ENCODE measurements at places on chromosomes 12 and 14.

DNA sequence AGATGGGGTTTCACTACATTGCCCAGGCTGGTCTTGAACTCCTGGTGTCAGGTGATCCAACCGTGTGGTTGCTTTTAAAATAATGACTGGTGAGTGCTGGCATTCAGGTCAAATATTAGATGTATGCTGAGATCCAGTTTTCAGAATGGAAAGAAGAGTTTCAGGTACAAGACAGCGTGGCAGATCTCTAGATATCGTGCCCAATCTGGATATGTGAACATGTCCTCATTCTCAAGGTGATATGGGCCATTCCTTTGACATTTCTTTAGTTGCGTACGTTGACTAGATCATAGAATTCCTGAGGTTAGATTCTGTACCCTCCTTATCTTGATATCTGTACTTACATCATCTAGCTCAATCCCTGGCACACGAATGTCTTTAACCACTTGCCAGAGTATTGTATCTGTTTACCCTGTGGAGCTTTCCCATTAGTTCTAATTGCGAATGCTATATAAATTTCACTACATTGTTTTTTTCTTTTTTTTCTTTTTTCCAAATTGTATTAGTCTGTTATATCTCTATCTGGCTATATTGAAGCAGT lies 80.2 kb downstream of the ANO6 start:
- DNase-seq: peak; percentile 39

DNA sequence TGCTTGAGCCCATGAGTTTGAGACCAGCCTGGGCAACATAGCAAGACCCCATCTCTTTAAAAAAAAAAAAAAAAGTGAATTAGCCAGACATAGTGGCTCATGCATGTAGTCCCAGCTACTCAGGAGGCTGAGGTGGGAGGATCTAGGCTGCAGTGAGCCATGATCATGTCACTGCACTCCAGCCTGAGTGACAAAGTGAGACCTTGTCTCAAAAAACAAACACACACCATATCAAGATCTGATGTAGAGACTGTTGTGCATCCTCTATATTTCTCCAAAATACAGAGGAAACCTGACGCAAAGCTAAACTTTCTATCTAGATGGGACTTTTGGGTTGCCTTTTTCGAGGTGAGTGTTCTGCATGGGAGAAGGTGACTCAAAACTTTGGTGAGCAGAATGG lies 77.4 kb upstream of the SLC8A3 start:
- no peak for DNase-seq

DNA sequence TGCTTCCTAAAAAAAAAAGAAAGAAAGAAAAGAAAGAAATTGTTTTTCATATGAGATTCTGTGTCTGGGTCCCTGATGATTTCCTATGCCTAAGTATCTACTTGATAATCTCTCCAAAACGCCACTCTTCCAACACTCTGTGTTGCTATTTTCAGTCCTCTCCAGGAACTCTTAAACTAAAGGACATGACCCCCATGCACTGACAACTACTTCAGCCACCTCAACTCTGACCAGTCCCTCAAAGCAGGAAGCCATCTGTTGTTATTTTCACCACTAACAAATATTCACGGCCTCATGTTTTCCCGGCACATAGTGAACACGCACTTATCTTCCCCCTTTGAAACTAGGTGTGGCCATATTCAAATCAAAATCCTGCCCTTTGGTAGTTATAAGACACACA lies 259.3 kb downstream of the PPFIA2 start:
- no peak for DNase-seq

DNA sequence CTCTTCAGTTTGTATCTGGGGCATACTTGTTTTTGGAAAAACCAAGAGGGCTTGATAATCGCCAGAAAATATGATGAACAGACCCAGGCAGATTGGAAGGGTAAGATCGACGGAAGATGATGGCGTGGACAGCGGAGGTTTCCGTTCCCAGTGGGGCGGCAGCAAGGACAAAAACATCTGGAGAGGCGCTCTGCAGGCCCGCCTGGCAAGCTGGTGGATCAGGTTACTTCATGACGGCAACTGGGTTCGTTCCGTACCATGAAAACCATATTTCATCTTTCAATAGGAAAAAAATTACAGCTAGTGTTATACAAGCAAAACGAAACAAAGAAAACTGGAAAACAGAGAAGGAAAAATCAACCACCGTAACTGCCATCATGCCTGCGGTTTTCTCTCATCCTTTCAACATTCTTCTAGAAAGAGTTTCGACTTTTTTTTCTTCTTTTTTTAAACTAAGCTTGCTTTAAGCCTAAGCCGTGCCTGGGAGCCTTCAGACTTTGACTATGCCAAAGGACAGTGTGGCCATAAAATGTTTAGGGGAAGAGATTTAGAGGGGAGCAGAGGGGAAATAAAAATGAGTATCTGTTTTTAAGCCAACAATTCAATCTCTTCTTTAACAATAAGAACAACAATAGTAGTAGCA lies 210.5 kb downstream of the FOXN3 start:
- no peak for DNase-seq

DNA sequence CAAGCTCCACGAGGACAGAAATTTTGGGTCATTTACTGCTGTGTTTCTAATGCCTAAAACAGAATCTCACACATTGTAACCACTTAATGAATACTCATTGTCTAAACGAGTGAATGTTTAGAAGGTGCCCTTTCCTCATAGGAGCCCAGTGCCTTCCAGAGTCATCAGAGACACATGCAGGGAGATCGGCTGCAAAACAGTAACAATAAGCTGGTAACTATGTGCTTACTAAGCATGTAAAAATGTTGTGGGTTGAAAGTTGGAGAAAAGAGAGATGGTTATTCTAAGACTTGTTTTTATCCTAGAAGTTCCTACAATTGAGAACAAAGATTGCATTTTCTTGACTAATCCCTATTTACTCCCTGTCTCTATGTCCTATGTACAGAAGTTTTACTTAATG lies 7.4 kb downstream of the TESPA1 start:
- peak; percentile 67 for DNase-seq

GRCh38 chr12:13251521-13251920 lies 55.0 kb downstream of the EMP1 start:
- DNase-seq: no peak

DNA sequence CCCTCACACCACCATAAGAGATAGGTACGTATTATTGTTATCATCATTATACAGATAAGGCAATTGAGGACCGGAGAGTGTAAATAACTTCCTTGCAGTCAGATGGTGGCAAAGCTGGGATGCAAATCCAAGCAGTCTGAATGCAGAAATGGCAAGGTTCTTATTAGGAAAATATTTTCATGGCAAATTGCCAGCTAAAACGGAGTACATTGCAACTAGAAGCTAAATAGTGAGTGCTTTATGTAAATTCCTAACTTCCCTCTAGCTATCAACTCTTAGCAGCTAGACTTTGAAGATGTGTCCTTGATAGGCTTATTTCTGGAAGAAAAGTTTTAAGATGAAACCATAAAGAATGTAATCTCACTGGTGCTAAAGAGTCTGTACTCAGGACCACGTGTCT lies 323.9 kb upstream of the DIO2 start:
- peak; percentile 10 for DNase-seq

DNA sequence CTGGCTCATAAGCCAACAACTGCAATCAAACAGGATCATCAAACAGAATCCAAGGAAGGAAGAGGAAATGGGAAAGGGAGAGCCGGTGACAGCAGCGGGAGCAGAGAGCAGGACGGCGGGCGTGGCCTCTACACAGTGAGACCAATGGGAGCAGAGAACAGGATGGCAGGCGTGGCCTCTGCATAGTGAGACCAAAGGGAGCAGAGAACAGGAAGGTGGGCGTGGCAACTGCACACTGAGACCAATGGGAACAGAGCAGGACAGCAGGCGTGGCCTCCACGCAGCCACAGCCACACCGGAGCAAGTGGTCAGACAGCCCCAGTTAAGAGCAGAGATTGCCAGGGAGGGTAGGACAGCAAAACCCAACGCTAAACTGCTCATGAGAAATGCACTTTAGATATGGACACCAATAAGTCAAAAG lies 16.4 kb downstream of the LRCOL1 start:
- DNase-seq: peak; percentile 97

DNA sequence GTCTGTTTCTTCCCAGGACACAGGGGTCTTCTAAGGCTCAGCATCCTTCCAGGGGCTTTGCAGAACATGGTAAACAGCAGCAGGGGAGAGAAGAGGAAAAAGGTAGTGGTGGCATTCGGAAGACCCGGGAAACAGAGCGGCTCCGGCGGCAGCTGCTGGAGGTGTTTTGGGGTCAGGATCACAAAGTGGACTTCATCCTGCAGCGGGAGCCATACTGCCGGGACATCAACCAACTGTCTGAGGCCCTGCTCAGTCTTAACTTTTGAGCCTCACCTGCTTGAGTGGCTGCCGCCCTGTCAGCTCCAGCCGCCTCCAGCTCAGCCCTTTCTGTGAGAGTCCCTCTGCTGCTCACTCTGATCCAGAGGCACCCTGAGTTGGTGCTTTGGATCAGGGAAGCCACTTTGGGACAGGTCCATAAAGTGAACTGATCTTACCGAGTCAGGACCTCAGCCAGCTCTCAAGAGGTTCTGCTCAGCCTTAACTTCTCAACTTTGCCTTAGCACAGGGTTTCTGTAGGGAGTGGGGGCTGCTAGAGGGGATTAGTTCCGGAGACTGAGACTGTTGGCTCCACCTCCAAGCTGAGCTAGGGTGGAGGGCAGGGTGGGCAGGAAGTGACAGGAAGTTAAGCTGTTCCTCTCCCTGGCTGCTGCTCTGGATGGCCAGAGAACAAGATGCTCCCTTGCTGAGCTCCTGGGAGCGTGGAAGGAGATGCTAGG lies 5.4 kb downstream of the SDR39U1 start:
- DNase-seq: no peak

GRCh38 chr12:131947482-131948027 lies 2.2 kb upstream of the EP400 start:
- no peak for DNase-seq

- DNase-seq: no peak
Observed at GRCh38 chr12:29929295-29929694, 145.6 kb upstream of the TMTC1 start.

GRCh38 chr12:51866762-51867161 lies 18.2 kb upstream of the FIGNL2 start:
- DNase-seq: no peak

GRCh38 chr12:110737532-110737931 lies 5.2 kb downstream of the PPP1CC start:
- DNase-seq: no peak

GRCh38 chr12:68304626-68305025 lies 27.5 kb downstream of the MDM1 start:
- DNase-seq: peak; percentile 41

- DNase-seq: no peak
Observed at GRCh38 chr14:53605562-53605961, 351.1 kb downstream of the BMP4 start.

- DNase-seq: no peak
Observed at GRCh38 chr14:30958555-30959407, 66.7 kb upstream of the AP4S1 start.

GRCh38 chr12:90024262-90024661 lies 315.6 kb upstream of the ATP2B1 start:
- peak; percentile 43 for DNase-seq

- DNase-seq: no peak
Observed at GRCh38 chr12:52011602-52012214, 5.0 kb downstream of the TAMALIN start.

DNA sequence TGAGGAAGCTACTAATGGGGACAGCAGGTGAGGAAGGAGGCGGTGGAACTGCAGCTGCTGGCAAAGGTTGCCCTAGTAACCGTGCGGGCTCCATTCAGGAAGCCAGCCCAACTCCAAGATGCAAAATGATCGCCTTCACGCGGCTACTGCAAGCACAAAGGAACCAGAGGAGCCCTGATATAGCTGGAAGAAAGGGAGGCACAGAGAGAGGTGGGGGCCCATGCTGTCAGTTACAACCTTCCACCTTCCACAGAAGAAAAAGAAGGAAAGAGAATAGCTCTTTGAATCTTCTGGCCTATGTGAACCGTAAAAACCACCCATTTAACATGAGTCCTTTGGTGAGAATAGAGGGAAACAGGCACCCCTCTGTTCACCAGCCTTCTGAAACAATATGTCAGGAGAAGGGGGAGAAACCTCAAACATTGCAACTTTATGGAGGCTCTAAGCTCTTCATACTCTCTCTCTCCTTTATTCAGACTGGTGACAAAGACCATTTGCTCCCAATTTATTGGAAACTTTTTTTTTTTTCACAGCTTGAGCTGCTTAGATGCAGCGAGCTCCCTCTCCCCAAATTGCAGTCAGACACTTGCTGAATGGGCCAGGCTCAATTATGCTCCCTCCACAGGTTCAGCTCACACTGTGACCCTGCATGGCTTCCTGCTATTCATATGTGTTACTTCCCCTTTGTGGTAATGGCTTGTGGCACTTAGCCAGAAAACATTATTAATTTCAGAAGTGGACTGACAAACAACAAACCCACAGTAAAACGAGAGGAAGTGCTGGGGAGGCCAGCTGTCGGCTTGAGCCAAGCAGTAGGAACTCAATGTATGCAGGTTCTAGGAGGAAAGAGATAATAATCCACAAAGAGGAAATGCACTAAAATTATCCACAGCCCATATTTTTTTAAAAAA lies 6.2 kb downstream of the DUSP6 start:
- DNase-seq: peak; percentile 86

- DNase-seq: peak; percentile 83
Observed at GRCh38 chr12:100553936-100554335, 19.5 kb upstream of the GAS2L3 start.

DNA sequence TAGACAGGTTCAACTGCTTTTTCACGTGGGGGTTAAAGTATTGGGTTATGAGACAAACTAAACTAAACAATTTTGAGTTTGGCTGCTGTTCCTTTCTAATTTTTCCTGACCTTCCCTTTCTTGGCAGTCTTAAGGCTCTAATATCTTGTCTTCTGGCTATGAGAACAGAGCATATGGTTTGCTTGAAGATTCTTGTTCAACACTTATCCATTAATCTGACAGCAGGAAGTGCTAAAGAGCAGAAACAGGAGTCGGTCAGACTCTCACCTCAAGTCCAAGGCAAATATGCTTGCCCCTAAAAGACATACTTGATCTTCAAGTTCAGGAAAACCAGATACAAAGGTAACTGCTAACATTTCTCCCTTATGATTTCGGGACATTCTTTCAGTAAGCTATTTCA lies 52.6 kb upstream of the KCNJ8 start:
- DNase-seq: no peak
